Fibroblast of villous mesenchyme (primary cell): ENCODE measurements at places on chromosomes 11 and 22. TPM values are rescaled to one million over a fixed set of nuclear protein-coding genes. Genes with fewer than 3 reads are reported as not detected.

DNA sequence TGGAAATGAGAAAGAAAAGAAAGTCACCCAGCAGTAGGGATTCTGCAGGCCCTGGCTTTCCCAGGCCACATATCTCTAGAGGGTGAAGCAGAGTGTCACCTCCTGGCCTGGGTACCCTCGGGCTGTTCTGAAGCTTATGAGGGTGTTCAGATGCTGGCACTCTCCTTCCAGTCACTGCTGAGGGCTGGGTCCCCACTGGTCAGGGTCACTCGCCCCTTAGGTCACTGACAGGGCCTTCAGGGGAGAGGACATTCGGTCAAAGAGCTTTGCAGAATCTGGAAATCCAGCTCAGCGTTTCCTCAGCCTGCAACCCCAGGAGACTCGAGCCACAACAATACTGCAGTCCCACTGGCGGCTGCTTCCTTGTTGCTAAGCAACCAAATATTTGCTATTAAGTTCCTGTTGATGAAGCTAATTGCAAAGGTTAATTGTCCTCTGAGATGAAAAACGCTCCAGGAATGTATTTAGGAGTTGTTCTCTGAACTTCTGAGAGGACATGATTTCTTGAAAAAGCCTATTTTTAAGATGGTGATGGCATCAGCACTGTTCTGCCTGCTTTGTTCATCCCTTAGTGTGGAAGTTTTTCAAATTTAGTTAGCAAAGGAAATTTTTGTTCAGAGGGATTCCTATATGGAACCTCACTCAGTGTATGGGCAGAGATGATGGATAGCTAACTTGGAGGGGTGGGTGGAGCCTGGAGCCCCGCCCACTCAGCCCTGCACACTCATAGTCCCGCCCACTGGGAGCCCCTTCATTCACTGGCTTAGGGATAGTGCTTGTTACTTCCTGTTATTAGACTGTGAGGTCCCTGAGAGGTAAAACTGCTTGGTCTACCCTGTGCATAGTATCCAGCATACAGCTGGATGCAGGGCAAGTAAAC lies 109.2 kb downstream of the CSNK2A3 start:
- DNase-seq, result peak; percentile 25

GRCh38 chr11:120551191-120551590 lies 39.6 kb downstream of the GRIK4 start:
- DNase-seq, result no peak

DNA sequence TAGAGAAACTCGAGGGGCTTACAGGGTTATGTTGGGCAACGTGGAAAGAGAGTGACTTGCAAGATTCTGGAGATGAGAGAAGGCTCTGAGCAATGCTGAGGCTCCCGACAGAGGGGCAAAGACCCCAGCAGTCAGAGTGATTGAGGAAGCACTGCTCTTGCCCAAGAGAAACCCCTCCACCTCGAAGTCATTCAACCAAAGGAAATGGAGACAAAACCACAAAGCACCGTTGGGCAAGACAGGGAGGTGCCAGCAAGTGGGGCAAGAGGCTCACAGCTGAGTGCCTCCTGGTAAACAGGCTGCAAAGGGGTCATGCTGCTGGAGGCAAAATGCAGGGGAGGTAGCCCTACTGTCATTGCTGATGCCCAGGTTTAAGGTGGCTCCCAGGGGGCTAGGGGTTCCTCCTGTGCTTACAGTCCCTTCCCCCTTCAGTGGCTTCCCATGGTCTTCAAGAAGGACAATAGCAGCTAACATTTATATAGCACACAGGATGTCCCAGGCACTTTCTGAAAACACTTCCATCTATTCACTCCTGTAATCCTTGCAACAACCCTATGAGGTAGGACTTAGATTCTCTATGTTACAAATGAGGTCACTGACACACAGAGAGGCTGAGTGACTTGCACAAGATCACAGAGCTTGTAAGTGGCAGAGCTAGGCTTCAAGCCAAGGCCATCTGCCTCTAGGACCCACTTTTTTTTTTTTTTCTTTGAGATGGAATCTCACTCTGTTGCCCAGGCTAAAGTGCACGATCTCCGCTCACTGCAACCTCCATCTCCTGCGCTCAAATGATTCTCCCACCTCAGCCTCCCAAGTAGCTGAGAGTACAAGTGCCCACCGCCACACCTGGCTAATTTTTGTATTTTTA lies 18.1 kb upstream of the MYH9 start:
- peak; percentile 66 for DNase-seq

DNA sequence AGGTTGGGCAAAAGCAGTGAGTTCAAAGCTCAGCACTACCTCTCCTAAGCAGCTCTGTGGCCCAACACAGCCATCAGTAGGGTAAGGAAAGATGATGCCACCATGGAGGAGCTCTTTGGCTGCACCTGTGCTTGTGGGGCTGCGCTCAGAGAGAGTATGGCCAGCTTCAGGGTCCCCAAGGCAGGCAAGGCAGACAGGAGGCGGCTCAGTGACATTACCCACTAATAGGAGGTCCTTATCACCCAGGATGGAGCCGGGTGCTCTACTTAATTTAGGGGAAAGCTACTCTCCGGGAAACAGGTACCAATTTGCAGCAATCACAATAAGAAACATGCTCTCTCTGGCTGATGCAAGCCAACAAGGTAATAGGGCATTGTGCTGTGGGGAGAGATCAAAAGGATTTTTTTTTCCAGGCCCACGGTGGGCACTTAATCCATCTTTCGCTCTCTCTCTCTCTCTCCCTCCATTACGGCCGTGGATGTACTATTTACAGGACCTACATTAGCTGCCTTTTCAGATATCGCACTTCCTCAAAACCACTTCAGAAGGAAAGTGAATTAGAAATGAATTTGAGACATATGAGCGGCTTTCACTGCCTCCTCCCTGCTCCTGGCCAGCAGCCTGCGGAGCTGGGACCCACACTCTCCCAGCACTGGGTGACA lies 446.3 kb downstream of the SOX6 start:
- DNase-seq, result no peak

GRCh38 chr11:69746140-69746539 lies 29.0 kb downstream of the FGF4 start:
- DNase-seq, result no peak

GRCh38 chr11:3823303-3823702 lies 14.9 kb downstream of the PGAP2 start:
- DNase-seq, result peak; percentile 68

Gene ELFN2
- total RNA-seq, result under 0.01 and 0.32 TPM in 2 replicates

Gene RAC2
- total RNA-seq, result 8.1 and 11.2 TPM in 2 replicates

Gene DRICH1
- under 0.01 TPM in 1 of 2 replicates, not detected in the other for total RNA-seq

Gene MYO18B
- under 0.01 and 1.9 TPM in 2 replicates for total RNA-seq
